ENCODE measurements at places on chromosomes 16 and 17. TPM values are rescaled to one million over a fixed set of nuclear protein-coding genes. Genes with fewer than 3 reads are reported as not detected.

OVCA2 gene
- 41.1 TPM for total RNA-seq

GAST gene
- total RNA-seq: not detected

TBX21 gene
- not detected for total RNA-seq

GRCh38 chr17:45974916-45975630, 24.0 kb upstream of the STH start:
- no peak overlapping the region for H3K27ac ChIP-seq
- peaks cover 4% of the 10 kb centered on the region for H3K27me3 ChIP-seq
- no peak for DNase-seq
- H3K4me3 ChIP-seq: no peak overlapping the region
- H3K36me3 ChIP-seq: no peaks in the 10 kb centered on the region

DNA sequence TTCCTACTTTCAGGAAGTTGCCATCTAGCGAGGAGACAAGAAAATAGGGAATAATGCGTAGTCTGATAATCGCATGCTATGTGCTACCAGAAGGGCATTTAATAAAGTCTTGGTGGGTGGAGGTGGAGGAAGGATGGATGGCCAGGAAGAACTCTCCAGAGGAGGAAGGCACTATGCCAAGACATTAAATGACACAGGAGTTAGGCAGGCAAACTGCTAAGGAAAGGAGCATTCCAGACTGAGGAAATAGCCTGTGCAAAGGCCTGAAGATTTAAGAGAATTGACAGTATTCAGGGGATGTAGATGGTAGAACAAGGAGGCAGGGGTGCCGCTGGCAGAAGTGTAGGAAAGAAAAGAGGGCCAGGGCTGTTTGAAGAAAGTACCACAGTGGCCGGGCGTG, 19.3 kb upstream of the ARHGAP44 start:
- DNase-seq: peak; percentile 17
- no peaks in the 10 kb centered on the region for H3K27me3 ChIP-seq
- H3K4me3 ChIP-seq: no peak overlapping the region

GRCh38 chr17:14202388-14203166, 34.1 kb downstream of the CDRT15 start:
- no peaks in the 10 kb centered on the region for H3K4me1 ChIP-seq
- no peaks in the 10 kb centered on the region for H3K36me3 ChIP-seq
- DNase-seq: no peak
- H3K4me3 ChIP-seq: no peak overlapping the region
- H3K27ac ChIP-seq: no peak overlapping the region
- H3K27me3 ChIP-seq: no peaks in the 10 kb centered on the region

DNA sequence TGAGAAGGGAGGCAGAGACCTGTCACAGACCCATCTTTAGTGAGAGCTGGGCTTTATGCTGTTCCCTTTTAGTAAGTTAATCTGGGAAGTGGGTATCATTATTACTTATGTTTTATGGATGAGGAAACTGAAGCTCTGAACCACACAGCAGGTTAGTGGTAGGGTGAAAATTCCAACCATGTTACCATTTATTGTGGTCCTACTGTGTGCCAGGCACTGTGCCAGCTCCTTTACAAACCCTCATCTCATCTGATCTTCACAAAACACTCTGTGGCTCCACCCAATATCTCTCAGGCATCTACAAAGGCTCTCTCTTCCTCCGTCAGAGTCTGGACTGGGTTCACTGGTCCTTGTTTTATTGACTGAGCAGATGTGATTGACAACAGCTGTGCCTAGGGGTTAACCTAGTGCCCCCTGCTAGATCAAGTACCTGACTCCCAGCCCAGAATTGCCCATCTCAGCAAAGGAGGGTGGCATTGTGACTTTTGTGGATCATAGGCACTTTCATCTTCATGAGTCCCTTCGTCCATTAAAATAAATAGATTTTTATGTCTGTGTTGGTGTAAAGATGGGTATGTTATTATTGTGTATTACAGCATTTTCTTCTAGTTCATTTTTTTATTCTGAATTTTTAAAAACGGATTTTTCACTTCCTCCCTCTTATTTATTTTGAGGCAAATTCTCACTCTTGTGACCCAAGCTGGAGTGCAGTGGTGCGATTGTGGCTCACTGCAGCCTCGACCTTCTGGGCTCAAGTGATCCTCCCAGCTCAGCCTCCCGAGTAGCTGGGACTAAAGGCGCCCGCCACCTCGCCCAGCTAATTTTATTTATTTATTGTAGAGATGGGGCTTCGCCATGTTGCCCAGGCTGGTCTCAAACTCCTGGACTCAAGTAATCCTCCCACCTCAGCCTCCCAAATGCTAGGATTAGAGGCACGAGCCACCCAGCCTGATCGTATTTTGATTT, 3.1 kb downstream of the TGFB1I1 start:
- H3K27ac ChIP-seq: peak overlapping the region; percentile 68
- peaks cover 45% of the 10 kb centered on the region for H3K36me3 ChIP-seq
- no peak for DNase-seq
- H3K4me3 ChIP-seq: no peak overlapping the region
- no peaks in the 10 kb centered on the region for H3K27me3 ChIP-seq

DNA sequence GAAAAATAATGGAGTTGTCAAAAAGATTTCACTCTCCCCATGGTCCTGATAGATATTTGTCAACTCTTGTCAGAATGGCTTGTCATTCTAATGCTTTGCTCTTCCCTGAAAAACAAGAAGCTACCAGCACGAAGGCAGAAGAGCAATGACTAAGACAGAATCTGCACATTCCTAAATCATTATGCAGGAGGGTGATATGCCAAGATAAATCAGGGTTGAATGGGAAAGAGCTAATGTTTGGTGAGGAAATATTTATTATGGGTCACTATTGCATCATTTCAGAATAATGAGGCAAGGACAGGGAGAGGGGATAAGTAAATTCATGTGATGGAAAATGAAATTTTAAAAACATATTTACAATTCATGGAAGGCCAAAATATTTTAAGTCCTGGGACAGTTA, 297.5 kb upstream of the XYLT1 start:
- H3K4me3 ChIP-seq: no peak overlapping the region
- no peak overlapping the region for H3K27ac ChIP-seq
- H3K27me3 ChIP-seq: no peaks in the 10 kb centered on the region
- no peaks in the 10 kb centered on the region for H3K4me1 ChIP-seq
- H3K36me3 ChIP-seq: no peaks in the 10 kb centered on the region
- peak; percentile 70 for DNase-seq
